ENCODE measurements at places on chromosomes 4 and X. TPM values are rescaled to one million over a fixed set of nuclear protein-coding genes. Genes with fewer than 3 reads are reported as not detected.

- H3K4me3 ChIP-seq, result no peak overlapping the region
- no peak overlapping the region for H3K27ac ChIP-seq
- no peaks in the 10 kb centered on the region for H3K4me1 ChIP-seq
These were observed 5.0 kb upstream of the BANK1 start for GRCh38 chr4:101785486-101785885.

Gene SLC38A5
- 28.3 TPM for total RNA-seq

Gene ZNF827
- total RNA-seq, result 29.4 TPM

- DNase-seq, result no peak
- no peaks in the 10 kb centered on the region for H3K27me3 ChIP-seq
- H3K36me3 ChIP-seq, result peaks cover 18% of the 10 kb centered on the region
- H3K4me3 ChIP-seq, result no peak overlapping the region
- no peak overlapping the region for H3K27ac ChIP-seq
- H3K4me1 ChIP-seq, result no peaks in the 10 kb centered on the region
These were observed 100.9 kb upstream of the IGFBP7 start for GRCh38 chr4:57211131-57211530.

Gene ODAPH
- total RNA-seq, result not detected

GRCh38 chr4:38667085-38667893 is 3.3 kb downstream of the KLF3 start:
- DNase-seq, result peak; percentile 93
- H3K4me1 ChIP-seq, result peaks cover 4% of the 10 kb centered on the region
- H3K27me3 ChIP-seq, result no peaks in the 10 kb centered on the region
- H3K27ac ChIP-seq, result peak overlapping the region; percentile 97
- H3K36me3 ChIP-seq, result peaks cover 3% of the 10 kb centered on the region

GRCh38 chr4:175773566-175773965 is 38.5 kb downstream of the GPM6A start:
- H3K4me1 ChIP-seq, result no peaks in the 10 kb centered on the region
- H3K4me3 ChIP-seq, result no peak overlapping the region
- no peaks in the 10 kb centered on the region for H3K27me3 ChIP-seq
- H3K27ac ChIP-seq, result no peak overlapping the region
- no peaks in the 10 kb centered on the region for H3K36me3 ChIP-seq

GRCh38 chr4:186347743-186348142 is 81.8 kb downstream of the F11 start:
- no peak for DNase-seq
- H3K27me3 ChIP-seq, result peaks cover 36% of the 10 kb centered on the region
- peaks cover 2% of the 10 kb centered on the region for H3K4me1 ChIP-seq
- no peaks in the 10 kb centered on the region for H3K36me3 ChIP-seq
- no peak overlapping the region for H3K27ac ChIP-seq

DNA sequence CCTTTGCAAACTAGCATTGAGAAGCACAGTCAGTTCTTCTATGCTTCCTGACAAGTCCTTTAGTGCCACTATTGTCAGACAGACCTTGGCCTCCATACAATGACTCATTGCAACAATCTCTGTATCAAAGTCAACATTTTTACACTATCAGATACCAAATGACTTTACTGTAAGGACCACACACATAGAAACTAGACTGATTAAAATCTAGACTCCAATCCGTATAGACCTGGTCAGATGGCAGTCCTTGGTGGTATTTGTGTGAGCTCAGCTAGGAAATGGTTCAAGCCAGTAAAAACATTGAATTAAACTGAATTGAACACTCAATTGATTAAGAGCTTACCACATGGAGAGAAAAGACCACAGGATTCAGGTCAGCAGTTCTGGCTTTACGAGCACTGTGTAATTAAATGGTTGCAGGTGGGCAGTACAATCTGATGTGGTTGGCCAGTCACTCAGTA is 549.8 kb upstream of the LCORL start:
- H3K4me1 ChIP-seq, result no peaks in the 10 kb centered on the region
- H3K27ac ChIP-seq, result no peak overlapping the region
- H3K4me3 ChIP-seq, result no peak overlapping the region
- no peak for DNase-seq
- H3K27me3 ChIP-seq, result no peaks in the 10 kb centered on the region

Gene FATE1
- total RNA-seq, result not detected

GRCh38 chr4:37951461-37952352 is 8.5 kb upstream of the PTTG2 start:
- no peaks in the 10 kb centered on the region for H3K4me1 ChIP-seq
- no peak overlapping the region for H3K27ac ChIP-seq
- H3K27me3 ChIP-seq, result no peaks in the 10 kb centered on the region
- H3K4me3 ChIP-seq, result no peak overlapping the region
- no peaks in the 10 kb centered on the region for H3K36me3 ChIP-seq

Gene AFAP1
- 6.5 TPM for total RNA-seq

Gene BTC
- 0.07 TPM for total RNA-seq

GRCh38 chr4:153931804-153932203 is 142.9 kb upstream of the SFRP2 start:
- DNase-seq, result no peak
- H3K27me3 ChIP-seq, result no peaks in the 10 kb centered on the region
- no peak overlapping the region for H3K4me3 ChIP-seq

Gene MAGEB1
- total RNA-seq, result 0.18 TPM

Gene NUDT10
- 11.9 TPM for total RNA-seq

Gene SPANXN4
- not detected for total RNA-seq

DNA sequence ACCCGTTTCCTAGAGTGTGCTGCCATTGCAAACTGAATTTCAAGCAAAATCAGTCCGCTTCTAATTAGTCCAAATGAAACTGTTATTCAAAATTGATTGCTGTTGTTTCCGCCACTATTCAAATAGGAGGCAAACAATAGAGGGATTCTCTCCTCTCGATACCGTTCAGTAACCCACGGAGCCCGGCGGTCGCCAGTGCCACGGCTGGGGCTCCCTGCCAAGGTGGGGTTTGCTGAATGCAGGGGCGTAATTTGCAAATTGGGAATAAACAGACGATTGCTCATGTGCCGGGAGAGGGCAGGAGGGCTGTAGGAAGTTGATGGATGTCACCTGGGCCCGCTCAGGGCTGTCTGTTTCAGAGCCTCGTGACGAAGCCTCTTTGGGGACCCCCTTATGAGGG is 8.8 kb downstream of the ADRA2C start:
- H3K27ac ChIP-seq, result no peak overlapping the region
- no peaks in the 10 kb centered on the region for H3K27me3 ChIP-seq
- no peaks in the 10 kb centered on the region for H3K36me3 ChIP-seq
- no peaks in the 10 kb centered on the region for H3K4me1 ChIP-seq
- no peak for DNase-seq

Gene SPACA5
- total RNA-seq, result not detected

GRCh38 chr4:140331245-140331644 is 42.2 kb upstream of the SCOC start:
- H3K36me3 ChIP-seq, result no peaks in the 10 kb centered on the region
- H3K27ac ChIP-seq, result no peak overlapping the region
- H3K4me1 ChIP-seq, result no peaks in the 10 kb centered on the region
- H3K4me3 ChIP-seq, result no peak overlapping the region
- no peak for DNase-seq
- no peaks in the 10 kb centered on the region for H3K27me3 ChIP-seq

- no peak for DNase-seq
- peaks cover 3% of the 10 kb centered on the region for H3K36me3 ChIP-seq
- no peaks in the 10 kb centered on the region for H3K27me3 ChIP-seq
- H3K4me3 ChIP-seq, result no peak overlapping the region
- H3K4me1 ChIP-seq, result no peaks in the 10 kb centered on the region
These were observed 577.4 kb upstream of the INTU start for GRCh38 chr4:127055357-127055756.

GRCh38 chr4:79445371-79445781 is 37.3 kb upstream of the GK2 start:
- no peak overlapping the region for H3K27ac ChIP-seq
- no peak overlapping the region for H3K4me3 ChIP-seq
- no peak for DNase-seq
- no peaks in the 10 kb centered on the region for H3K36me3 ChIP-seq
- H3K4me1 ChIP-seq, result no peaks in the 10 kb centered on the region
- no peaks in the 10 kb centered on the region for H3K27me3 ChIP-seq

DNA sequence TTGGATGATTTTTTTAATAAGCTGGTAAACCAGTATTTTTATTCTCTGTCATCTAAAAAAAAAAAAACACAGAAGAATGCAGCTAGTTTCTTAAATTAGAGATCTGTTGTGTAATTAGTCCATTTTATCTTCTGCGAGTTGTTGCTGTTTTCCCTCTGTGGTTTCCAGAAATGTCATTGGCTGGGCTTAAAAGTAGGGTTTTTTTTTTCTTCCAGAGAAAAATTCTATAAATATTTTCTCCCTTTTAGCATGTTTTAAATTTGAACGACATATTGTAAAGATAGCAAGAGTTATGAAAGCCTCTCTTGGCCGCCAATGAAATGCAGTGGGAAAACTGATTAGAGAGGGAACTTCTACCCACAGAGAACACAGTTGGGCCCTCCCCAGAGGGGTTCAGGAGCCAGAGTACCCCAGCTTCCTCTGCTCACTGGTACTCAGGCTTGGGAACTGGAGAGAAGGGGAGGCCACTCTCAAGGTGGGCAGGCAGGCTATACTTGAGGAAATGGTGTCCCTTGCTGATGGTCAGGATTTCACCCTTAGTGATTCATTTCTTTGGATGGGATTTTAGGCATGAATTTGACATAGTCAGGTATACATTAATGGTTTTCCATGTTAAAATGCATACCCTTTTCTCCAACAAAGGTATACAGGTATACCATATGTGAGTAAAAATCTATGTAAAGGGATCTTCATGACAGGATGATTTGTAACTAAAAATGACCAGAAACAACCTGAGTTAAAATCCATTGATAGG is 166.1 kb downstream of the BCOR start:
- no peak for DNase-seq
- H3K27me3 ChIP-seq, result no peaks in the 10 kb centered on the region
- no peak overlapping the region for H3K27ac ChIP-seq
- H3K36me3 ChIP-seq, result peaks cover 2% of the 10 kb centered on the region

Gene NRK
- total RNA-seq, result 1.4 TPM

DNA sequence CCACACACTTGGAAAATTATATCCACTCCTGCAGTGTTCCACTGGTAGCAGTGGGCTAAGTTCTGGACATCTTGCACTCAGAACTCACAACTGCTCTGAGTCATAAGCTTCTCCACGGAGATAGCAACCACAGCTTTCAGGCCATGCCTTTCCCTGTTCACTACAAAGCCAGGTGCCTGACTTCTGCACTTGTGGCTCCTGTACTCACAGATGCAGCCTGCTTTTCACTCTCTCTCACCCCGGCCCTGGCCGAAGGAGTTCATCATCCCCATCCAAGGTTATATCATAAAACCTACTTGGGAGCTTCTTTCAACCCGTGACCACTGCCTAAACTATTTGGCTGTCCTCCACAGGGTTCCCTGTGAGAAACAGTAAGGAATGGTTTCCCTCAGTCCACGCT is 999.4 kb downstream of the GLUD2 start:
- peaks cover 10% of the 10 kb centered on the region for H3K36me3 ChIP-seq
- no peak overlapping the region for H3K4me3 ChIP-seq
- no peak overlapping the region for H3K27ac ChIP-seq
- no peak for DNase-seq
- no peaks in the 10 kb centered on the region for H3K27me3 ChIP-seq

Gene ZNF732
- 13.4 TPM for total RNA-seq

Gene LRIT3
- total RNA-seq, result 0.09 TPM

GRCh38 chr4:5980436-5981155 is 37.6 kb downstream of the C4orf50 start:
- H3K27ac ChIP-seq, result no peak overlapping the region
- H3K4me3 ChIP-seq, result no peak overlapping the region
- no peaks in the 10 kb centered on the region for H3K27me3 ChIP-seq
- peak; percentile 11 for DNase-seq
- H3K36me3 ChIP-seq, result peaks cover 1% of the 10 kb centered on the region

DNA sequence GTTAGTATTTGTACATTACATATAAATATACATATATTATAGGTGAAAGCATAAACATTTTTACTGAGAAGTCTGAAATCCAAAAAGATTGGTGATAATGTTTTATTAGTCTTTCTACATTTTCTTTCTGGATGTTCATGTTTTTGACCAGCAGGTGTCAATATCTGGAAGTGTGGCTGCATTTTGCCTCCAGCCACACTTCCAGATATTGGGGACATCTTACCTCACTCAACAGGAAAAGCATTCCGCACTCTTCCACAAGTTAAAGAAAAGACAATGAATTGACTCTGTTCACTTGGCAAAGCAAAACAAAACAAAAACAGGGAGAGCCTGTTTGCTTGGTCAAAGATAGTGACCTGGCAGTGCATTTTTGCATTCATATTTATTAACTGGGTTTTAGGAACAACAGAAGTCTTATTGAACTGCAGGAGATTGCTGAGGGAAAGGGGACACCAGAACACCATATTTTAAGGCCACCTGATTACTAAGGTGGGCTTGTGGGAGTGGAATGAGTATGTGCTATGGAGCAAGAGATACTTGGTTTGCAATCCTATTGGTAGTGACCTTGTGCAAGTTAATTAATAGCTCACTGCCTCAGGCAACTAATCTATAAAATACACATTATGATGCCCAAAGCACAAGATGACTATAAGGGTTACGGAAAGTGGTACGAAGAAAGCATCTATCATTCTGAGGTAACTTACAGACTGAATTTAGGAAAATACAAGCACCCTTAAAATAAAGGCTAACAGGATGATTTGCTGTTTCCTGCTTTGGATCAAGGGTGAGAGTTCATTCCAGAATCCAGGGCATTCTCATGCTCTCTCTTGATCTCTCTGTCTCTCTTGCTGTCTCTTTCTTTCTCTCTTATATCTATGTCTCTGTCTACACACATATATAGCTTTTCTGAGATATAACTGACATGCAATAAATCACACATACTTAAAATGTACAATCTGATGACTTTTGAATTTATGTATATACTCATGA is 389.9 kb upstream of the EMCN start:
- H3K27ac ChIP-seq, result no peak overlapping the region
- no peak overlapping the region for H3K4me3 ChIP-seq
- DNase-seq, result no peak
- no peaks in the 10 kb centered on the region for H3K4me1 ChIP-seq
- no peaks in the 10 kb centered on the region for H3K27me3 ChIP-seq

Gene PHEX
- total RNA-seq, result 0.11 TPM

GRCh38 chr4:101818362-101818761 is 27.8 kb downstream of the BANK1 start:
- no peaks in the 10 kb centered on the region for H3K4me1 ChIP-seq
- H3K27me3 ChIP-seq, result no peaks in the 10 kb centered on the region
- no peaks in the 10 kb centered on the region for H3K36me3 ChIP-seq
- H3K27ac ChIP-seq, result no peak overlapping the region

Gene RAI2
- total RNA-seq, result 0.72 TPM

GRCh38 chr4:70062000-70062399 is 11.8 kb downstream of the HTN1 start:
- no peak overlapping the region for H3K4me3 ChIP-seq
- no peak overlapping the region for H3K27ac ChIP-seq
- no peaks in the 10 kb centered on the region for H3K27me3 ChIP-seq
- H3K4me1 ChIP-seq, result no peaks in the 10 kb centered on the region
- DNase-seq, result no peak

Measured in H9 (cell line).